Psoas muscle (tissue), 8 donors: ENCODE measurements at places on chromosomes 1 and 21. TPM values are rescaled to one million over a fixed set of nuclear protein-coding genes. Genes with fewer than 3 reads are reported as not detected.

GRCh38 chr1:35718492-35719336 lies at the start of gene C1orf216:
Gene C1orf216, minus strand, starts transcription at chr1:35718884. Its CDS starts 2,563 bp downstream, at chr1:35716321.
- DNase-seq, result peak; percentile 80
- H3K4me3 ChIP-seq, result peak within 1 kb of the TSS; percentile 97
- H3K4me1 ChIP-seq, result peaks cover 25% of the 10 kb centered on the region
- H3K36me3 ChIP-seq, result peaks cover 19% of the 10 kb centered on the region
- H3K27ac ChIP-seq, result peak within 1 kb of the TSS; percentile 86
- H3K27me3 ChIP-seq, result no peaks in the 10 kb centered on the region

DNA sequence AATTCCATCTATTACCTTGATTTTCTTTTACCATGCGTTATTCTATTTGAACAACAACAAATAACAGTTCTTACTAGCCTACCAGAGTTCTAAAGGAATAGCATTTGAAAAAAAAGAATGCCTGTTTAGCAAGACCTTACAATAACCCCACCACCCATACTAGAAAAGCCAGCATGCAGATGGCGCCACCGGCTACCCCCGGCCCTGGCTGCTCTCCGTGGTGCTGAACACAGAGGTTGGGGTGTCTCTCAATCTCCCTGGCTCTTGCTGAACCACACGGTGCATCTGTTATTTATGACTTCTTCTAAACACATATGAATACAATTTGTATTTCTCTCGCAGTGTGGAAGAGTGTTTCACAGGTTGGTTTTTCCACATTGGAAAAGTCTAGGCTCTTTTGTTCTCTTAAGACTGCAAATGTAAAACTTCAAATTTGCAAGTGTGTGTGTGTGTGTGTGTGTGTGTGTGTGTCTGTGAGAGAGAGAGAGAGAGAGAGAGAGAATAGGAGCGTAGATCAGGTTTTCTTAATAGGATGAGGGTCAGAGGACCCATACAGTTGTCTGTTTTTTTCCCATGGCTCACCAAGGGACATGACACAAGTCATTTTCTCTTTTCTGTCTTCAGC lies 13.6 kb downstream of the GRIK3 start:
- no peak for DNase-seq
- H3K4me3 ChIP-seq, result no peak overlapping the region
- no peaks in the 10 kb centered on the region for H3K36me3 ChIP-seq
- no peak overlapping the region for H3K27ac ChIP-seq

DNA sequence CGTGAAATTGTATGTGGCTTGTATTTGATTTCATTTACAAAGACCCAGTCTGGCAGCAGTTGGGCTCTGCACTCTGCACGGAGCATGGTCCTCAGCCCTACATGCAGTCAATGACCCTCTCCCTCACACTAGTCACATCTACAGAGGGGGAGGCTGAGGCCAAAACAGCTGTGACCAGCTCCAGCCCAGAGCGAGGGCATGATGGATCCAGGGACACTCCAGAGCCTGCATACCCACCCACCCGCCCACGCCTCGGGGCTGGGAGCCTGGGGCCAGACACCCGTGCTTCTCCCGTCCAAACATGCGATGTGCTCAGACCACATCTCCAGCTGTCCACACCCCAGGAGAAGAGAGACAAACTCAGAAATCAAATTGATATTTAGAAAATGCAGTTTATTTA lies 14.0 kb upstream of the PRDM16 start:
- no peaks in the 10 kb centered on the region for H3K36me3 ChIP-seq
- H3K4me1 ChIP-seq, result no peaks in the 10 kb centered on the region
- peaks cover 11% of the 10 kb centered on the region for H3K27me3 ChIP-seq

GRCh38 chr1:201002510-201002909 lies 21.0 kb downstream of the KIF21B start:
- no peak overlapping the region for H3K27ac ChIP-seq
- no peak for DNase-seq

Gene METTL18
- 8.4 TPM for polyA plus RNA-seq

- no peak overlapping the region for H3K4me3 ChIP-seq
- no peak overlapping the region for H3K27ac ChIP-seq
- no peaks in the 10 kb centered on the region for H3K27me3 ChIP-seq
- DNase-seq, result no peak
- H3K36me3 ChIP-seq, result peaks cover 70% of the 10 kb centered on the region
Observed at GRCh38 chr21:46217511-46218196, 10.9 kb downstream of the LSS start.

Gene CELA3A
- 2.2 TPM for polyA plus RNA-seq

GRCh38 chr1:38266197-38266520 lies 219.6 kb upstream of the POU3F1 start:
- H3K27me3 ChIP-seq, result peaks cover 18% of the 10 kb centered on the region
- no peaks in the 10 kb centered on the region for H3K36me3 ChIP-seq
- no peak overlapping the region for H3K27ac ChIP-seq
- no peak overlapping the region for H3K4me3 ChIP-seq
- DNase-seq, result no peak
- no peaks in the 10 kb centered on the region for H3K4me1 ChIP-seq

DNA sequence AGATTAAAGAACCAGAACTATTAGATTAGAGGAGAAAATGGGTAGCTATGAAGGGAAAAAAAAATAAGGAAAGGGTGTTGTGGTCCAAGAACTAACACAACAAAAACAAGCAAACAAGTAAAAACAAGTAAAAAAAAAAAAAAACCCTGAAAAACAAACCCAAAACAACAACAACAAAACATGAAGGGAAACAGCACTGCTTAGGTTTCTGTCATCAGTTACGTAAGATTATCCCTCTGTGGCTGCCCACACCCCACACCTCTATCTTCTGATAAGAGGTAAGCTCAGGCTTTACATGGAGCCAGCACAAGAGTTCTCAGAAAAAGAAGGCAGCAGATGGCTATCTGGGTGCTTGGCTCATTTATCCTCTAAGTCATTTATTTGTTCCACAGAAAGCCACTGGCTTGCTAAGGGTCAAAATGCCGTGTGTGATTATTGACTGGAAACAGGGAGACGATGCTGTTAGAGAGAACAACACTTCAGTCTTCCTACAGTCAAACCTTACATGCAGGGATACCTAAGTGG lies 57.5 kb downstream of the KIAA0319L start:
- no peaks in the 10 kb centered on the region for H3K36me3 ChIP-seq
- no peaks in the 10 kb centered on the region for H3K27me3 ChIP-seq
- DNase-seq, result no peak
- no peaks in the 10 kb centered on the region for H3K4me1 ChIP-seq

DNA sequence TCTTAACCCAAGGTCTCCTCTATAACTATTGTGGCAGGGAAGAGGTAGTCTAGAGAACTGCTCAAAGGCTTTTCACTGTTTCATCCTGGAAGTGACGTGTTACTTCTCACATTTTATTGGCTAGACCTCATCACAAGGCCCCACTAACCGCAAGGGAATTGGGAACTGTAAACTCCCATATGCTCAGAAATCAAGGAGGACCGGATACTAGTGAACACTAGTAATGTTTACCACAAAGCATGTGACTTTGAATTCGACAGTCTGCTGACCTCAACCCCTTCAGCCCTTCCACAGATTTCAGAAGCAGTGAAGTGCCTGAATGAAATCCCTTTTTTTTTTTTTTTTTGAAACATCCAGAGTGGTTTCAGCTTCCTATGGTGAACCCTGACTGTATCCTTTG lies 3.4 kb upstream of the EEIG2 start:
- no peak overlapping the region for H3K4me3 ChIP-seq
- DNase-seq, result no peak
- no peaks in the 10 kb centered on the region for H3K27me3 ChIP-seq
- no peaks in the 10 kb centered on the region for H3K4me1 ChIP-seq
- H3K36me3 ChIP-seq, result no peaks in the 10 kb centered on the region

DNA sequence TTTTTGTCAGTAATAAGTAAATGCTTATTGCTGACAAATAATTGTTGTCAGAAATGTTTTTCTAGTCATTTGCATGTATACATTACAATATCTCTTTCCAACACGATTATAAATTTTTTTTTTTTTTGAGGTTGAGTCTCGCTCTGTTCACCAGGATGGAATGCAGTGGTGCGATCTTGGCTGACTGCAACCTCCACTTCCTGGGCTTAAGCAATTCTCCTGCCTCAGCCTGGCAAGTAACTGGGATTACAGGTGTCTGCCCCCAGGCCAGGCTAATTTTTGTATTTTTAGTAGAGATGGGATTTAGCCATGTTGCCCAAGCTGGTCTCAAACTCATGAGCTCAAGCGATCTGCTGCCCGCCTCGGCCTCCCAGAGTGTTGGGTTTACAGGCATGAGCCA lies 72.0 kb upstream of the ATF3 start:
- no peaks in the 10 kb centered on the region for H3K36me3 ChIP-seq
- H3K4me3 ChIP-seq, result no peak overlapping the region
- H3K27ac ChIP-seq, result no peak overlapping the region
- DNase-seq, result no peak
